ENCODE measurements at places on chromosomes 2 and 18.

GRCh38 chr2:233059797-233060500 is at the start of gene INPP5D:
Gene INPP5D (plus strand): TSS chr2:233060342. CDS start chr2:233060479, 137 bp downstream.
- DNase-seq: peak; percentile 87

DNA sequence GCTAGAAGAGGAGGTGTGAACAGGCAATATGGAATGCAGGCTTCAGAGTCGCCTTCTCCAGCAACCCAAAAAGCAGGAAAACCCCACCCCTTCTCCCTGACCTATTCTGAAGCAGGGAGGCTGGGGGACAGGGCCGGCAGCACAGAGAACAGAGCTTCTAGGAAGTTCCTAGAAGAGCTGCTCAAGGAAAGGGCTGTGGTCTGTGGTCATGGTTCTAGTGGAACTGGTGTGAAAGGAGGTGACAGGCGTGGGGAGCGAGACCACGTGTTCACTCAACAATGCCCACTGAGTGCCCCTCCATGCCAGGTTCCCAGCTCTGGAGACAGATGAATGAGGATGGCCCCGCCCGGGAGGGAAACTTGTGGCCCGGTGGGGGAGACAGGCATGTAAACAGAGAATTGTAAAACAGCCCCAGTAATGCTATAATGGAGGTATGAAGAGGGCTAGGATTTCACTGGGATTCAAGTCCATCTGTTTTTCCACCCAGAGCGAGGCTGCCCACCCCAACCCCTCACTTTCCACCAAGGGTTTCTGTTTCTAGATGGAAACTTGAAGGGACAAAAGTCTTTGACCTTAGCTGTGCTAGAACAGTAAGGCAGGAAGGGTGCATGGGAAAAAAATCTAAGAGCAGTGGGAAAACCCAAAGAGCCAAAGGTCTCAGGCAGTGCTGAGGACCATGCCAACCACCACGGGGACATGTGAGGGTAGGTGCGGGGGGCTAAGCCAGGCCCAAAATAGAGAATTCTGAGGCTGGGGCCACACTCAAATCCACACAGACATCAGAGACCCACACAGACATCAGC is 71.8 kb downstream of the TNS1 start:
- DNase-seq: no peak

DNA sequence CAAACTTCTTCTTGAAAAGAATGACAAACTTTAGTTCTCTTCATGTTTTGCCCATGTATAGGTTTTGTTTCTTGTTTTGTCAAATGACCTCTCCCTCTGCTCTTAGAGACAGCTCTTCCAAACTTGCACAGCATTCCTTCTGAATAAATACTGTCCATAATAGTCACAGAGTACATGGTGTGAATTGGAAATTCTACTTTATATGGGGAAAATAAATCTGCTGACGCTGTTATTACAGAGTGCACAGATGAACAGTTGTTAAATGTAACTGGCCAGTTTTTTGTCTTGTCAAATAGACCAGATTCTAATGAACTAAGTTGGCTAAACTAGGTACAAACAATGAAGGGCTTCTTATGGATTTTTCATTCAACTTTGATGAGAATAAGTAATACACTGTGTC is 115.8 kb upstream of the DTNA start:
- DNase-seq: no peak

GRCh38 chr2:170260188-170260587 is 82.2 kb downstream of the MYO3B start:
- no peak for DNase-seq

DNA sequence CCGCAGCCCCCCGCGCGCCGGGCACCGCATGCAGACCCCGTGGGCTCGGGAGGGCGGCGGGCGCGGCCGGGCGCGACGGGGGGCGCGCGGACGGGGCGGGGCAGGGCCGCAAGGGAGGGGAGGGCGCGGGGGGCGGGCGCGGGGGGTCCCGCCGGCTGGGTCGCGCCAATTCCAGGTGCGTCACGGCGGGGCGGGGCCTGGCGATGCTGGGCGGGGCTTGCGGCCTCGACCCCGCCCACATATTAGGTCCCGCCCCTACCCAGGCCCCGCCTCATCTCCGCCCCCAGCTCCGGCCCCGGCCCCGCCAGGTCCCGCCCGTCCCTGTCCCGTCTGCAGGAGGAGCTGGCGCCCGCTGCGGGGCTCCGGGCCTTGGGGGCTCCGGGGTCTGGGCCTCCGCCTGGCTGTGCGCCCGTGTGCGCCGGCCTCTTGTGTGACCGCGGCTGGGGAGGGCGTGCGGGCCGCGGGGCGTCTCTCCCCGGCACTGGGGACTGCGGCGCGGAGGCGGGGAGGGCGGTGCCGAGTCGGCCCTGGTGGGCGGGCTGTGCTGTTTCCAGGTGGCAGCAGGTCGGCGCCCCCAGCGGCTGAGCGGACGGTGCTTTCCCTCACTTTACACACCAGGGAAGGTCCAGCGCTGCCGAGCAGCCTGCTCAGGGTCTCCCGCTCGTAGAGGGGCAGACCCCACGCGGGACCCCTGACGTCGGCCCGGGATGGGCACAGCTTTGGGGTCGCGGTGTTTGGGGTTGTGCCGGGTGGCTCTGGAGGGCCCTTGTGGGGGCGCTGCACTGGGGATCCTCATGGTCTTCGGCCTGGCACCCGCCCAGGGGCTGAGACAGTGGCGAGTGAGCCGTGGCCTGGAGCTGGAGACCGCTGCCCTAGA is 554 bp downstream of the ING5 start:
- DNase-seq: peak; percentile 94

DNA sequence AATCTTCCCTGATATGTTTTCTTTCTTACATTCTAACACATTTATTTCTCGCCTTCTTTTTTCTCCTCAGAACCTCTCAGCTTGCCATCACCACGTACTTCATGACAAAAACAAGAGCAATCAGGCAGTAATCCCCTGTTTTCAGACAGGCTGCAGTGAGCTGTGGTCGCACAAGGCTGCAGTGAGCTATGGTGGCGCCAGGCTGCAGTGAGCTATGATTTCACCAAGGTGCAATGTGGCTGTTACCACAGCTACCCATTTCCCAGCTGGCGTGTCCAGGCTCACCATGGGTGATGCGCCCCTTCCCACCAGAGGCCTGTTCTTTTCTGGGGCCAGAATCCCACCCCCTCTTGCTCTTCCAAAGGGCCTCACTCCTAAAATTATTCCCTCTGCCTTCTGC is 25.8 kb downstream of the TCF23 start:
- no peak for DNase-seq

DNA sequence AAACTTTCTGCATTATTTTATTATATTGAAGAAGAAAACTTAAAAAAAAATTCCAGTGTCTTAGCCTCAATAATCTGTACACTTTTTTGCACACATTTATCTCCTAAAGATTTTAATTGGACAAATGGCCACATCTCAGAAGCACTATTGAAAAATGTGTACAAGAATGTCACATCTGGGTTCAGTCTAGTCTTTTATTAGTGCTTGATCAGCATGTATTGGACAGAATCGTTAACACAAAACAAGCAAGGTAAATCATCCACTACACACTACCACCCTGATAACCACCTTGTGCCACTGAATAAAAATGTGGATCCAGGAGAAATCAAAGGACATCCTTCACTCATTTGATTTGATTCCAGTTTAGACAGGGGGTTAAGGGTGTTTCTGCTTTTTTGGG is 554.8 kb downstream of the ARHGAP15 start:
- no peak for DNase-seq

DNA sequence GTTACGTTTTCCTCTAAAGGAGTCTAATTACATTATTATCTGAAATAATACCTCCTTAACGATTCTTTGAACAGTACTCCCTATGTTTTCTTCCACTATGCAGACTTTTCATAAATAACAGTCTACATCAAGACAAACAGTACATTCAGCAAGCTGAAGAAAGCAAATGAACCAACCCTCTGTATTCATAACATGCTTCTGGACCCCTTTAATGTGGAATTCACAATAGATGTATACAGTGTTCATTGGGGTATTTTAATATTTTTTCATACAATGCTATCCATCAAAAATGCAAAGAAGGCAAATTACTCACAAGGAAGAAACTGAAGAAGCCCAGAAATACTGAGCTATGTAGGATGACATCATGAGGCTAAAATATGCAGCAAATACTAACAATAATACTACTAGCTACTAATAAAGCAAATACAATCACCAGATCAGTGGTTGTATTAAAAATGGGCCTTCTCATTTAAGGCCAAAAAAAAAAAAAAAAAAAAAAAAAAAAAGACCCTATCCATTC is 408.6 kb downstream of the MTX2 start:
- DNase-seq: no peak

DNA sequence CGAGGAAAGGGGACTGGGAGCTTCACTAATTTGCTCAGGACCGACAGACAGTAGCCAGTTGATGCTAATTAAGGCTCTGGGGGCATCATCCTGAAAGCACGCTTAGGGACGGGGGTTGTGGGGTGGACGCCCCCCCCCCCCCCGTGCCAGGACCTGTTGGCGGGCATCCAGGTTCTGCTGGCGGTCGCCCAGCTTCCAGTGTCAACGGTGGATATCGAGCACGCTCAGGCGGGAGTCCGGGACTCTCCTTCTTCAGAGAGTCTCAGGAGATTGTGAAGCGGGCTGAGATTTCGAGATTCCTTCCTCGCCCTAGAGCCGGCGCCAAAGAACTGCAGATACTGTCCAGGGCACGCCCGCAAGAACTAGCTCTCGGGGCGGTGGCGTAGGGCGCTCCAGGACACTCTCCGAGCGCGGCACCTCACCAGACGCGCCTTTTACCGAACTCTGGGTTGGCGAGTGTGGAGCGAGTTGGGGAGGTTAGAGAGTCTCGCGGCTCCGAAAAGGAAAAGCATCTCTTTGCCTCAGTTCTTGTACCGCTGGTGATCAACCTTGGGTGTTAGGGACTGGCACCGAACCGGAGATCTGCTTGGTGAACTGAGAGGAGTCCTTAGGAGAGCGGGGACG is 5.6 kb downstream of the RAX start:
- no peak for DNase-seq

GRCh38 chr2:236768393-236769140 is 198.9 kb downstream of the ACKR3 start:
- DNase-seq: no peak

DNA sequence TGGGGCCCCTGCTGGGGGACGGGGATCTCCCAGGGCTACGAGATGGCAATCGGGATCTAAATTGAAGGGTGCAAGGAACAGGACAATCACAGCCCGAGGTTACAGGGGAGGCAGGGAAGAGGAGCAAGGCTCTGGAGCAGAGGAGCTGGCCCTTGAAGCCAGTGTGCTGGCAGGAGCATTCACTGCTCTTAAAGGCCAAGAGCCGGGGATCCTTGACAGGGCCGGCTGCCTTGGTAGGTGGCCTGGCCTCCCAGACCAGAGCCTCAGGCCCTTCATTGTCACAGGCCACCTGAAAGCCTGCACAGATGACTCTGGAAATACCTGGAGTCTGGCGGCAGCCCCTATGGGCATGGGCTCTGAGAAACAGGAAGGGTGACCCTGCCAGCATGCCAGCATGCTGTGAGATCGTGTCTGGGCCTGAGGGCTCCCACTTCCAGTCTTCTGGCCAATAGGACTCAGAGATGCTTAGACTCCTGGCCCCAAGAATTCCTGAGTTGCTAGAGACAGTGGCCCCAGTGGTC is 38.7 kb downstream of the PDIA6 start:
- no peak for DNase-seq

GRCh38 chr2:86393521-86394491 is 47.4 kb upstream of the KDM3A start:
- no peak for DNase-seq

- no peak for DNase-seq
These were observed 70.3 kb upstream of the CTLA4 start for GRCh38 chr2:203797276-203797675.

DNA sequence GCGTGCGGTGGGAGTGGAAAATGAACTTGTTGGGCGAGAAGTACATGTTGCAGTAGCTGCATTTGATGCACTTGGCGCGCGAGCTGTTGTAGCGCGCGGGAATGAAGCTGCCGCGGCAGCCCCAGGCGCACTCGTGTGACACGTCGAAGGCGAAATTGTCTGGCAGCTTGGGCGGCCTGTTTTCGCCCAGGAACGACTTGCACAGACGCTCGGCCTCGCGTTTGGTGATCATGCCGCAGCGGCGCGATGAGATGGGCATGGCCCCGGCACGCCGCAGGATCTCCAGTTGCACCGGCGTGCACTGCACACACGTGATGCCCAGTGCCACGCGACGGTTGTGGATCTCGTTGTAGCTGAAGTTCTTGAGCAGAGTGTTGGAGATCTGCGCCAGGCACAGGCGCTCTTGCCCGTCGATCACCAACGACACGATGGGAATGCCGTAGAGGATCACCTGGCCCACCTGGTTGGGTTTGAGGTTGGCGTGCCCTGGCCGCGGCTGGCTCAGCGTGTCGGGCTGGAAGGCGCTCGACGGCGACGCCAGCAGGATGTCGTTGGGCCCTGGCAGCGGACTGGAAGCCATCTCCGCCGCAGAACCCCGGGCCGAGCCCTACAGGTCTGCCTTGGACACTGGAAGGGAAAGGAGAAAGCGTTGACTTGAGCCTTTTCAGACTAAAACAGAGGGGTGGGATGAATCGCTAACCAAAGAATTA is 2.7 kb downstream of the SKOR2 start:
- no peak for DNase-seq

DNA sequence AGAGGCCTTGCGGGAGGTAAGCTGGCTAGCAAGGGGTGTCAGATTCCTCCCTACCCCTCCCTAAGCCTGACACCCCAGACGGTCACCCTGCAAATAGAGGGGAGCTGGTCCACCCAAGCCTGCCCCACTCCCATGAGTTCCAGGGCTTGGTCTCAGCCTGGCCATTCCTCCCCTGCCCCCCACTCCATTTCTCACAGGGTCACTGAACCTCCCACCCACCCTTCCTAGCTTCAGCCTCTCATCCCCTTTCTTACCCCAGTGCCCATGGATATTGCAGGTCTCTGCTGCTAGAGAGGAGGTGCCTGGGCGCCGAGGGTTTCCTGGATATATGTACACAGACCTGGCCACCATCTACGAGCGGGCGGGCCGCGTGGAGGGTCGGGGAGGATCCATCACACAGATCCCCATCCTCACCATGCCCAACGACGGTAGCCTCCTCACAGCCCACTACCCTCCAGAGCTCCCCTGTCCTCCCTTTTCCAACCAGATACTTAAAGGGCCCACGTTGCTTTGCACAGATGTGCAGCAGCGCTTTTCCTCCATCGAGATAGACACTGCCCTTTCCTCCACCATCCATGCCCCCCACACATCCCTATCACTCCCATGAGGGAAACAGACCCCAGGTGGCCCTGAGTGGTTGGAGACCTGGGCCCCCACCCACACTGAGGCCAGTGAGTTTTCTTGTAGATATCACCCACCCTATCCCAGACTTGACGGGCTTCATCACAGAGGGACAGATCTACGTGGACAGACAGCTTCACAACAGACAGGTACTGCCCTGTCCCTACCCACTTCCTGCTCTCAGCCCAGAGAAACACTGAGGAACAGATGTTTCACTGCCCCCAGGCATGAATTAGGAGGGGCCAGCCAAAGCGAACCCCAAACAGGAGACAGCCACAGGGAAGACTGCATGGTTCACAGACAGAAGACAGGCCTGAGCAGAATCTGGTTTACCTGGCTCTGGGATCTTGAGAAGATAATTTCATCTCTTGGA is 15.2 kb upstream of the ANKRD53 start:
- no peak for DNase-seq

DNA sequence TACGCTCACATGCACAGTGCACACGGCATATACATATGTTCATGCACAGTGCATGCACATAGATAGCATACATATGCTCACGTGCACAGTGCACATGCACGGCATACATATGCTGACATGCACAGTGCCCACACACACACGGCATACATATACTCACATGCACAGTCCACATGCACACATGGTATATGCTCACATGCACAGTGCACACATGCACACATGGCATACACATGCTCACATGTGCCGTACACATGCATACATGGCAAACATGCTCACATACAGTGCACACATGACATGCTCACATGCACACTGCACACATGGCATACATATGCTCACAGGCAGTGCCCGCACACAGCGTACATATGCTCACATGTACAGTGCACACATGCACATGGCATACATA is 97.7 kb upstream of the CTDP1 start:
- no peak for DNase-seq

GRCh38 chr18:43964666-43965065 is 687.4 kb upstream of the SYT4 start:
- no peak for DNase-seq
